ENCODE measurements at places on chromosomes 3 and 15.

GRCh38 chr3:98846101-98846500, 55.4 kb downstream of the DCBLD2 start:
- no peak for DNase-seq

- DNase-seq = peak; percentile 70
These were observed 10.6 kb downstream of the ARPP19 start for GRCh38 chr15:52558196-52558595.

DNA sequence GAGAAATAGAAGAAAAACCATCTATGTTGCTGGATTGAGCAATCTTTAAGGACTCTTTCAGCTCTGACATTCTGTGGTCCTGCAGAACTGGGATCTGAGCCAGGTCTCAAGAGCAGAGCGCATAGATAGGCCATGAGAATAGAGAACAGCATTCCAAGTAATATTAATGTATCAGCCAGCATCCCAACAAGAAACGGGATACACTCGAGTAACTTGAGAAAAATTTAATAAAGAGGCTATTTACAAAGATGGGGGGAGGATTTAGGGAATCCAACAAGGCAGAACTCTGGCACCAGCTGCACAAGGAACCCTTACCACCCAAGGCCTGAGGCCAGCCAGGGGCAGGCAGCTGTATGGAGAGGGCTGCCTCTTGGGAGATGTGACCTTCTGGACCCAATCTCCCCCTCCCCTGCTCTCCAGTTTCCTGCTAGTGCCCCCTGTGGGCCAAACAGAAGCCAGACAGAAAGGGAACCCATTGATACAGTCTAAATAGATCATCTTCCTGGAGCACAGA, 8.2 kb downstream of the TMOD2 start:
- peak; percentile 88 for DNase-seq

GRCh38 chr3:168585544-168585943, 489.8 kb upstream of the GOLIM4 start:
- no peak for DNase-seq

DNA sequence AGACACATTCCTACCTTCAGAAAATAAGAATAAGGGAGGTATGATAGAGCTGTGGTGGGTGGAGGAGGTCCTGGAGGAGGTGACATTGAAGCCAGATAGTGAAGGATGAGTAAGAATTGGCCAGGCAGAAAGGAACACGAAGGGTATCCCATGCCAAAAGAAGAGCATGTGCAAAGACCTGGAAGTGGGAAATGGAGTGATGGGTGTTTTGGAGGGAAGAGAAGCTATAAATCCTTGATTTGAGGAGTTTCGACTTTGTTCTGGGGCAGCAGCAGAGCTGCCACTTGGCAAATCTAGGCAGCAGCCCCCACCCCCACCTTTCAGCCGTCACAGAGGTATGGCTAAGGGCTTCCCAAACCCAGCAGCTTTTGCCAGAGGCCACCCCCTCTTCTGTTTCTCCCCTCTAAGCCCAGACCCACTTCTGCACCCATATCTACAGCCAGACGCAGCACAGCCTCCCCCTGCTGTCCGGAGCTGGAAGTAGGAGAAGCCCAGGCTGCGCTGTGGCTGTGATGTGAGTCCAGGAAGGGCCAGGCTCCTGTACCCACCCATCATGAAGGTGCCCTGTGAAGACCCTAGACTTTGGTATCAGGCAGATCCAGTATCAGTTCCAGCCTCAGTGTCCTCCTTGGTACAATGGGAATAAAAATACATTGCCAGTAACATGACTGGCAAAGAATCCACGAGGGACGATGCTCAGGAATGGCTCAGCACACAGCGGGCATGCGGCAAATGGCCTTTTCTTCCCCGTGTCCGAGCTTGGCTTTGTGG, 188.7 kb upstream of the LINGO1 start:
- no peak for DNase-seq

DNA sequence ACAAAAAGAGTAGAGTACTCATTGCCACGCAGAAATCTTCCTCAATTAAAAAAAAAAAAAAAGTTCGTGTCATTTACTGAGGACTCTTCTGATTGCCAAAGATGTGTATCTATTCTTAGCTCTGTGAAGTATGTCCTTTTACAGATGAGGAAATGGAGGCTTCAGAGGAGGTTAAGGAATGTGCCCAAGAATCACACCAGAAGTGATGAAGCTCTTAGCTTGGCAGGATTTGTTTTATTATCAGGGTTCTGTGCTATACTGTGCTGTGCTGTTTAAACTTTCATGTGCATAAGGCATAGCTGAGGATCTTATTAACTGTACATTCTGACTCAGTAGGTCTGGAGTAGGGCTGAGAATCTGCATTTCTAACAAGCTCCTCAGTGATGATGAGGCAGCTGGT, 665.2 kb upstream of the ADAMTS9 start:
- DNase-seq = no peak

DNA sequence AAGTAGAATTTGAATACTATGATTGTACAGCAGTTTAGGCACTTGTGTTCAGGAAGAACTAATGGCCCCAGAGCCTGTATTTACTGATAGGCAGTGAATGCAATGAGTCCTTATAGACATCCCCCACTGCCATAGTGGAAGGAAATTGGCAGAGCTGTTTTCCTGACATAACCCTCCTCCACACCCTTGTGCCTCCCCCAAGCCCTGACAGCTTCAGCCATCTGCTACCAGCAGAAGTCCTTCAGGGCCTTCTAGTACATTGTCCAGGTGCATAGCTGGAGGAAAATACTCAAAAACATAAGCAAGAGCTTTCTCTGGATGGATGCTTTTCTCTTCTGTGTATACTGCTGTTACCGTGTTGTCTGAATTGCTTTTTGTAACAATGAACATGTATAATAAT, 20.6 kb downstream of the ARHGAP31 start:
- DNase-seq = no peak

GRCh38 chr3:179958143-179958542, 78.6 kb downstream of the PEX5L start:
- DNase-seq = no peak

GRCh38 chr15:52309154-52309548, 13.5 kb upstream of the MYO5C start:
- no peak for DNase-seq

- no peak for DNase-seq
These were observed 9.9 kb upstream of the RPL29 start for GRCh38 chr3:52005571-52005986.

GRCh38 chr3:141523615-141524375, 37.0 kb downstream of the RASA2 start:
- no peak for DNase-seq

DNA sequence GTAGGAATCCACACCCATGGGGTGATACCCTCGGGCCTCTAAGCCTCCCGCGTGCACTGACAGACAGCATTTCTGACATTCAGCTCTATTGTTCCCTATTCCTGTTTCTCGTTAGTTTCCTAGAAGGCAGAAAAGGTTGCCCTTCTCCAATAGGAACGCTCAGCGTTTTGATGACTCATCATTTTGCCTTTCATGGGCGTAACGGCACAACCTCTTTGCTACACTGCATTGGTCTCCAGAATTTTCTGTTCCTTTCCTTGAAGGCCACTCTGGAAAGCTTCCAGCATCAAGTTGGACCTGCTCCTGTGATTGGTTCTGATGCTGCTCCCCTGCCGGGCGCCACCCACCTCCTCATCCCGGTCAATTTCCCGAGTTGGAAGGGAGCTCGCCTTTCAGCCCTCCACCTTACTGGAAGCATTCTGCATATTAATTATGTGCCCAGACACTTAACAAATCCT, 13.0 kb upstream of the TNK2 start:
- DNase-seq = no peak

DNA sequence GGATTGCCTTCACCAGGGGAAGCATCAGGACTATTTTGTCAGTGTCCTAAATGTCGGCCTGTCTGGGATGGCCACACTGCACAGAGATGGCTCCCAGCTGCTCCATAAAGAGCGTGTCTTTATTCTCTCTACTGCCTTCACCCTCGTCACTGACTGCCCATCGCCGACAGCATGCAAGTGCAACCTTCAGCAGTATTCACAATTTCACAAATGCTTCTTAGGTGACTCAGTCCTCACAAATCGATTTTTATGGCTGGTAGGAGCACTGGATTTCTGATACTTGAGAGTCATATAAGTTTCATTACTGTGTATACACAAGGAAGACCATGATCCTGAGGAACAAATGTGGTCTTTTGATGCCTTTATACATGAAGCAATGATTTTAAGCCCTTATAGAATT, 1.1 kb upstream of the SSUH2 start:
- DNase-seq = no peak

GRCh38 chr3:187484547-187485295, 116.5 kb downstream of the RTP4 start:
- DNase-seq = no peak

GRCh38 chr3:133361011-133361410, 38.8 kb upstream of the BFSP2 start:
- DNase-seq = no peak

DNA sequence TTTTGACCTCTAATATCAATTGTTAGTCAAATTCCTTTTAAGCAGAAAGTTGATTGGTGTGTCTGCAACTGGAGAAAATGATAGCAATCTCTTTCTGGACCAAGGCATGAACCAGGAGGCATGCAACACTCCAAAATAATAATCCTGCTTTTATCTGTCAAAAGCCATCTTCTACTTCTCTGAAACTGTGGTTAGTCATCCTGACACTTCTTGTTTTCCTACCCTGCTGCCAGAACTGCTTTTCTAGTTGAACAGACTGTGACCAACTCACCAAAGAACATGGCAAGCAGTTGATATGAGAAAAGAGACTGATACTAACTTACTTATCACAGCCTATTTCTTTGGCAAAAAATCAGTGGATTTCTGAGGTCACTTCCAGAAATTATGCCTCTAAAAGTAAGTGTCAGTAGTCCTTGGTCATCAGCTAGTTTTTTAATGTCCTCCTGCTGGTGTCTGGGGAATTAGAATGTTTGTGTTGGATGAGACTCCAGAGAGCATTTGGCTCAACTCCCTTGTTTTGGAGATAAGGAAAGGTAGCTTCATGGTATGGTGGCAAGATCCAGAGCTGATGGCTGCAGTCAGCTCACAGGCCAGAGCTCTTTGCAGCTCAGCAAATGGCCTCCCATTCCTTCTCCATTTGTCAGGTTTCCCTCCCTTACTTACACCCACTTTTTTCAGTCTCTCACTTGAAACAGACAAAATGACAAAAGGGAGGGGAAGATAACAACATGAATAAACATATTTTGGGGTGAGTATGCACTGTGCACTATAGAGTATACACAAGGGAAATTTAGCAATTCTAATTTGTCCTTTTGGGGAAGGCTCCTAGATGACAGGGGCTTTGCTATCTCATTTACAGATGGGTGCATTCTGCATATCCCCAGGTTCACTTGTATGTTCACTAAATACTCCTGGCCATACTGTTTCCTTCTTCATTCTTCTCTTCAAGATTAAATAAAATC, 7.0 kb downstream of the CRYGS start:
- no peak for DNase-seq

DNA sequence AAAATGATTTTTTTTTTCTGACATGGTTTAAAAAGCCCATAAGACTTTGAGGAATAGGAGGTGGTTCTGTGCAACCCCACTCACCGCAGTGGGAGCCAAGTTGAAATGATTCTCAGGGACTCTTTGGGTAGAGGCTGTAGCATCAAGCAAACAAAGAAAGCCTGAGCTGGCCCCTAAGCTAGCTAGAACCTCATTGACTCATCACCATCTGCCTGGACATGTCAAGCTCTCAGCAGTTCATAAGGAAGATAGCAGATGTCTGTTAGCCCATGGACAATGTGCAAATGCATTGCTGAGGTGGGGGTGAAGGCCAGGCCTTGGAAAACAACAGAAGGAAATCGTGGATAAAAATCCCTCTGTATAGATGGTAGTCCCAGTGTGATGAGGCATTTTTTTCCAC, 234.8 kb downstream of the NR2F2 start:
- no peak for DNase-seq

DNA sequence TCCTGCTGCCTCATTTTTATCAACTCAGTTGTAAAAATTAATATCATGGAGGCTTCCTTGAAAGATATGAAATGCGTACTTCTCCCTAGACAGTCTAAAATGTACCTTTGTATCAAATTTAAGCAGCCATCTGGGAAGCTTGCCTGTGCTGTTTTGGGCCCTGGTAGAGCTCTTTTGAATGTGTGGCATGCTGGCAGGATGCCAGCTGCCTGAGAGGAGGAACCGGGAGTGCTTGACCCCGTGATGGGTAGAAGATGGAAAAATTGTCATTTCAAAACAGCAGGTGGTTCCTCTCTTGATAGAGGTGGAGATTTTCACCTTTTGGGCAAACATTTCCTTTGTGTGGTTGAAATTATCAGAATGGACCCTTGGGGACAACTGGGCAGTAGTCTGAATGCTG, 245.3 kb downstream of the RPLP1 start:
- no peak for DNase-seq

DNA sequence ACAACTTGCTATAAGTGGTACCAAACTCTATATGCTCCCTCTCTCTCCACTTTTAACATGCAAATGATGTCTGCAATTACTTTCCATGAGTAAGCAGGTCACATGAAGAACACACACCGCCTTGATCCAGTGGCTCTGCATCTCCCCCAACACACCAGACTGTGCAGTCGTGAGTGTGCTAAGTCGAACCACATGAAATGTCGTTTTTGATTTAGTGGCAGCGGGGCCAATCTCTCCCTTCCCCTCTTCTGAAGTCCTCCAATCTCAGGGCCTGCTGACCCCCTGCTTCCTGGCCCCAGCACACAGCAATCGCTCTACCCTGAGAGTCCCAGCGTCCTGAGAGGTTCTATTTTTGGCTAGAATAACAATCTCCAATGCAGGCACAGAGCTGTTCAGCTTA, 312.5 kb downstream of the SHQ1 start:
- no peak for DNase-seq

- DNase-seq = no peak
These were observed 1226.4 kb downstream of the NSUN3 start for GRCh38 chr3:95289295-95289694.

DNA sequence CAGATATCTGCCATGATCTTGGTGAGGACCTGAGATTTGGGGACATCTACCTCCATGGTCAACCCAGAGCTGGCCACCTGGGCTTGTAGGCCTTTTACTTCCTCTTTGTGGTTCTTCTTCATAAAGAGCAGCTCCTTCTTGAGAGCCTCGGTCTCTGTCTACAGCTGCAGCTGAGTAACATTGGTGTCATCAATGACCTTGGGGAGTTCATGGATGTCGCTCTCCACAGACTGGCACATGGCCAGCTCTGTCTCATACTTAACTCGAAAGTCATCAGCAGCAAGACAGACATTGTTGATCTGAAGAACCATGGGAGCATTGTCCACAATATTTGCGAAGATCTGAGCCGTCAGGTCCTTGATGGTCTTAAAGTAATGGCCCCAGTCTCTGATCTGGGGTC, 15.7 kb upstream of the RASA2 start:
- no peak for DNase-seq

Data from non-pigmented ciliary epithelial cell (primary cell).